Skin of body (tissue), 3 donors: ENCODE measurements at places on chromosomes 5 and 9.
A peak's percentile ranks its signal among the peaks of the same experiment; 100 is the strongest.

DNA sequence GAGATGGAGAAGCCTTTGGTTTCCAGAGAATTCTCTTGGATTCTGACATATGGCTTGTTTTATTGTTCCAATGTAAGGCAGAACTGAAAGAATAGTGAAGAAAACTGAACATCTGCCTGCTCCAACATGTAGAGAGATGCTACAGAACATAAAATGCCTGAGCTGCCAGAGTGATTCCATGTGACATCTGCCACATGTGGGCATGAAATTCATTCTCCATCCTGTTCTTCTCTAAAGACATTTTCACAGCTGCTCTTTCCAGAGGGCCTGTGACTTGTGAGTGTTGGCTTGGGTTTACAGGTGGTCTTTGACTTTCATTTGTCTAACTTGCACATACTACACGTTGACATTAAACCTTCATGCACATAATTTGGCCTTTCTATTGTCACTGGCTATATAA lies 33.7 kb upstream of the TXN start:
- peak; percentile 80 for DNase-seq

DNA sequence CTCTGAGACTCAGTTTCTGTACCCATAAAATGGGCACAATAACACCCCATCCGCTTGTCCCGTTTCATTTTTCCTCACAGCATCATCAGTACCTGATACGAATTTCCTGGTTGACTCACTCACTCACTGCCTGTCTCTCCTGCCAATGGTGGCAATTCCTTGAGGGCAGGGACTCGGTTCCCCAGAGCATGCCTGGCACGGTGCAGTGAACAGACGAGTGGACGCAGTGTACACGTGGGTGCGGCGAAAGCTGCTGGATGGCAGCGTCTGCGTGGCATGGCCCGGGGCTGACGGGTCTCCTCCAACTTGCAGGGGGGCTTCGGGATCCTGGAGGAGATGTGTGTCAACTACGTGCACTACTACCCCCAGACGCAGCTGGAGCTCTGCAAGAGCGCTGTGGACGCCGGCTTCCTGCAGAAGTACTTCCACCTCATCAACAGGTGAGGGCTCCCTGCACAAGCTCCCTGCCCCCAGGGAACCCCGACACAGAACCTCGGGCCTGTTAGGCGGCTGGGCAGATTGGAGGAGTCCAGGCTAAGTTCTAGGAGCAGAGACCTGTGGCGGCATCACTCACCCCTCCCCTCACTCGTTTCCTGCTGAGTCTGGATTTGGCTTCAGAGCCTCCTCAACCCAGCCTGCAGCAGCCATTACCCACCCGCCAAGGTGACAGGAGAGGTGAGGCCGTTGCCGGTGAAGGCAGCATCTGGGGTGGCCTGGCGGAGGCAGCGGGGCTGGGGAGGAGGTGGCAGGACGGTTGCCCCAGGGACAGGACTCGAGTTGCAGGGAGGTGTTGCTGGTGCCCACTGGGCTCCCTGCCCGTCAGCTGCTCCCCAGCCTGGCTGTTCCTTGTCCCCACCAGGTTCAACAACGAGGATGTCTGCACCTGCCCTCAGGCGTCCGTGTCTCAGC lies 20.3 kb downstream of the DBH start:
- no peak for DNase-seq

DNA sequence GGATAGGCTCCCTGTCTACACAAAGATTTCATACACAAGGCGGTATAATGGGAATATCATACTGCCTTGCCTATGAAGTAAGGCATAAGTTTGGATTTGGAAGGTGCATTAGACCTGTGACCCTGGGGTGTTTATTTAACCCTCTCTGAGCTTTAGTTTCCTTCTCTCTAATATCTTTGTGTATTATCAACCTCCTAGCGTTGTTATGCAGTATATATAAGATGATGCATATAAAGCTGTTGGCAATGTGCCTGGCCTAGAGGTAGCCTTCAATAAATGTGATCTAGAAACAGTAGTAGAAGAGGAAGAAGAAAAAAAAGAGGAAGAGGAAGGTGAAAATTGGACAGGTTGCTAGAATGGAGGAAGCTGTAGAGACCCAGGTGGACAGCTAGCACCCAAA lies 311.6 kb upstream of the CLINT1 start:
- DNase-seq, result no peak

- DNase-seq, result no peak
Observed at GRCh38 chr9:132150256-132150655, 11.6 kb upstream of the NTNG2 start.

DNA sequence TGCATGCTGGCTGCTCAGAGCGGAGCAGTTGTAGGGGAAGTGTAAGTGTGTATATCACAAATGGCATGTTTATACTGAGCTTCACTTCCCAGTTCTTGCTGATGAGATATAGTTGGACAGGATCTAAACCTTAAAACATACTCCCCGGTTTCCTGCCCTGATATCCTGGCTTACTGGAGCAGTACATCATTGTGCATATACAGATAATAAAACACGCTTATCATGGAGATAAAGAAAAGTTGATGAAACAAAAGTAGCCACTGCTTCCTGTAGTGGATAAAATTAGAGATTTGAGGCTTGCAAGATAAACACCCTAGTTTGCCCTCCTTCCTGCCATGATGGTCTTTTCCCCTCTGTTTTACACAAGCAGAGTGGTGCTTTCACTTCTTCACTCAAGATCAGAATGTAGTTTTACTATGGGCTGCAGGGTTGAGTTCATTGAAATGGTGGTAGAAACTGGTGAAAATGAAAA lies 15.0 kb downstream of the NPR3 start:
- no peak for DNase-seq

DNA sequence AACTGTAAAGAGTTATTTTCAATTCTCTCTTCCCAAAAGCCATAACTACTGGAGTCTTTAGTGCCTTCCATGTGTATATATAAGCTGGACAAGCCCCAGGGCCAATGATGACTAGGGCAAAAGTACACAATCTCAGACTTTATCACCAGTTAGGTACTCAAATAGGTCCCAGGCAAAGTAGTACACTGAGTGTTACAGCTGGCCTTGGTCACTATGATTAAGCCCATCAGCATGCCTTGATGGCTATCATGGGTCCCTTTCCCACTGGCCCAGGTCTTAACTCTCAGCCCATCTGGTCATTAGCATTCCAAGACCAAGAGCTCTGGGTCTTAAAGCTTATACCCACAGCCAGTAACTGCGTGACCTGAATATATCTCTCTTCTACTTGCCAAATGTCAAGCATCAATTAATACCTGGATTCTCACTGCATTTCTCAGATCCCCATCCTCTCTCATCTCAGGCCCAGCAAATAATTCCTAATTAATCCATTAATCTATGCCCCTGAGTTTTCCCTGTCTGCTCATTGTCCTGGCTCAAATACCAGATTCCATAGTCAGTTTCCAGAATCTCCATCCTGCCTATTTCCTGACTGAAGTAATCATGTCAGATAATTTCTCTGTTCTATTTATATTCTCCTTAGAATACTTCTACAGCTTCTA lies 62.3 kb downstream of the NR6A1 start:
- no peak for DNase-seq

DNA sequence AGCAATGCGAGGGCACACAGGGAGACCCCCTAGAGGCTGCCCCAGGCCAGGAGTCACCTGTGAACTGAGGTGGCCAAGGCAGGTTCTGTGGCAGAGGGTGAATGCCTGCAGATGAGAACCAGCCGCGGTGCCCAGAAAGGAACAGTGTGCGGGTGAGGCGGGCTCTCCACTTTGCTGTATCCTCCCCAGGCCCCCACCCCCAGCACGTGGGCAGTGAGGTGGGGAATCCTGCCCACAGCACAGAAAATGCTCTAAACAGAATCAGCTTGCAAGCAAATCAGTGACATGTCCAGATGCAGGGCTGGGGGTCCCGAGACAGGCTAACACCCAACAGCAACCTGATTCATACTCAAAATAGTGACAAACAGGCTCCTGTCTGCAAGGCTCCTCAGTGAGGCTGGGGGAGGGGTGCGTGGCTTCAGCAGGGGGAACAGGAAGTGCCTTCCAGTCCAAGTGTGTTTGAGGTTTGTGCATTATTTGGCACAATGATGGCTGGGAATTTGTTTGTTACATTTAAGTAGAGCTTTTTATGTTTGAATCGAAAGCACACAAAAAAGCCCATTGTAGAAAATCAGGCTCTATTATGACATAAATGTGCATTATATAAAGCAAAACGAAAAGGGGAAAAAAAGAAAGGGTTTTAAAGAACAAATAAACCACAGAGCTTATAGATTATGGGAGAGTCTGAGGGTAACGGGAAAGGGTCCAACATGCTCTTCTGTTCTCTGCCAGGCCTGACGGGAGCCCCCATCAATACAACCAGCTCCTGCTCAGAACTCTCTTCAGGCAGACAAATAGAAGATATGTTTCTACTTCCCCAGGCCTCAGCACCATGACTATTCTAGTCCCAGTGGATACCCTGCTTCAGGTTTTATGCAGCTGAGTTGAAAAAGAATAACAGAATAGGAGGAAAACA lies 201.3 kb downstream of the HSD17B3 start:
- DNase-seq, result peak; percentile 28

GRCh38 chr5:141846031-141846430 lies 32.2 kb downstream of the PCDH1 start:
- peak; percentile 28 for DNase-seq

GRCh38 chr5:68898951-68899471 lies 194.8 kb upstream of the SLC30A5 start:
- no peak for DNase-seq

DNA sequence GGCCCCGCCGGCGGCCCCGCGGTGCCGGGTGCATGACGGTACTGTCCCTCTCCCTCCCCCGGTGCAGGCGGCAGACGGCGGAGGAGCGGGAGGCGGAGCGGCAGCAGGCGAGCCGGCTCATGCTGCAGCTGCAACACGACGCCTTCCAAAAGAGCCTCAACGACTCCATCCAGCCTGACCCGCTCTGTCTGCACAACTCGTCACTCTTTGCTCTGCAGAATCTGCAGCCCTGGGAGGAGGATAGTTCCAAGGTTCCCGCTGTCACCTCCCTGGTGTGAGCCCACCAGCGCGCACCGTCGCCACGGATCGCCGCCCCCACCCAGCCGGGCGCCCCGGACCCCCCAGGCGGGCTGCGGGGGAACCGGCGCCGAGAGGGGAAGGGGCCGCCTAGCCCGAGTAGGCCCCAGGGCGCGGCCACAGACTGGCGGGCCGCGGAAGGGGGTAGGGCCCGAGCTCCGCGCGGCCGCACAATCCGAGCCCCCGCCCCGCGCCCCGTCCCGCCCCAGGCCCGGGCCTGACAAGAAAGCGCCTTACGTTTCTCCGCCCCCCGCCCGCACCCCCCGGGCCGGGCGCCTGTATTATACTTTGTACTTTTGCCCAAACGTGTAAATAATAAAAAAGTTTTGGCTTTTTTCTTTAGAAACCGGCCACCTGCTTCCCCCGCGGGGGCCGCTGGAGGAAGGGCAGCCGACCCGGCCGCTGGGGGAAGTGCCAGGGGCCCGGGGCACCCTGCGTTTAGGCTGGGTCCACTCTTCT lies 2.5 kb downstream of the TLX3 start:
- DNase-seq, result no peak

- no peak for DNase-seq
Observed at GRCh38 chr9:79371948-79372555, 199.7 kb upstream of the TLE4 start.

DNA sequence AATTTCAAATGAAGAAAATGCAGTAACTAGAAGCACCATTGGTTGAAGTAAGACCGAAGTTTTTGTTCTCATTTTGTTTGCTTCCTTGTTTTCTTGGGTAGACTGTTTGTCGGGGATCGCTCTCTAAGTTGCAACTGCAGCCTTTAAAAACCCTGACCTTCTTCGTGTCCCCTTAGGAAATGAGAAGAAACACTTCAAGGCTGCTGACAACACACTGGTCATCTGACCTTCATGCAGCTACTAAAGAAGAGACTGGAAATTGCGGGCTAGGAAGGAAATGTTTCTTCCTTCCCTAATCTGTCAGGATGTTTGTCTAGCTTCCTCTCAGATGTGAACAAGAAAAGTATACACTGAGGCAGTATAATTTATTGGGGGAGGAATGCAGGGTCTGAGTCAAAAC lies 50.7 kb upstream of the CHSY3 start:
- no peak for DNase-seq
